Thyroid gland (tissue), 4 donors: ENCODE measurements at places on chromosomes 1 and 21. TPM values are rescaled to one million over a fixed set of nuclear protein-coding genes. Genes with fewer than 3 reads are reported as not detected.
A peak's percentile ranks its signal among the peaks of the same experiment; 100 is the strongest.

The ERVH48-1 gene
- total RNA-seq: 0.22 TPM

The FNBP1L gene
- 73.4 TPM for total RNA-seq

The GJA8 gene
- total RNA-seq: not detected

- H3K27me3 ChIP-seq: no peaks in the 10 kb centered on the region
- peaks cover 33% of the 10 kb centered on the region for H3K4me1 ChIP-seq
- H3K27ac ChIP-seq: peak overlapping the region; percentile 57
- peak; percentile 74 for DNase-seq
Observed at GRCh38 chr21:42537106-42537742, 23.6 kb downstream of the SLC37A1 start.

DNA sequence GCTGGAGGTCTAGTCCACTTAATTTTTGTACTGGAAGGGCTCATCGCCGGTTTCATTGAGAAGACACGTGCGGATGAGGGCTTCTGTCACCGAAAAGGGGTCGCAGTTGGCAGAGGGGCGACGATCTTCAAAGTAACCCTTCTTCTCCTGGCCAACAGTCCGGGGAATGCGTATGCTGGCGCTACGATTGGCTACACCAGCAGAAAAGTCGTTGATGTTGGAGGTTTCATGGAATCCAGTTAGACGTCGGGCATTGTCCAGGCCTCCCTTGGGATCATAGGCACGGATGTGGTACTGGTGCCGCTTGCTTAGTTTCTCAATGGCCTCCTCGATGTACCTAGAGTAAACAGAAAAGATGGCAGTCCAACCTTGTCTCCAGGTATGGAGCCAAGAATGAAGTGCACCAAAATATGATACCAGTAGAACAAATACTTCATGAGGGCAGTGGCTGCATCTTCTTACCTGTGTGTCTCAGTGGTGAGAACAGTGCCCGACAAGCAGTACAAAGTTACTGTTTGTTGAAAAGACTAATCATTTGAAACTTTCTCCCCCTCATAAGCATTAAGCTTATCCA is 7.1 kb downstream of the GLUL start:
- H3K27me3 ChIP-seq: no peaks in the 10 kb centered on the region
- H3K4me1 ChIP-seq: peaks cover 41% of the 10 kb centered on the region
- H3K36me3 ChIP-seq: peaks cover 76% of the 10 kb centered on the region

DNA sequence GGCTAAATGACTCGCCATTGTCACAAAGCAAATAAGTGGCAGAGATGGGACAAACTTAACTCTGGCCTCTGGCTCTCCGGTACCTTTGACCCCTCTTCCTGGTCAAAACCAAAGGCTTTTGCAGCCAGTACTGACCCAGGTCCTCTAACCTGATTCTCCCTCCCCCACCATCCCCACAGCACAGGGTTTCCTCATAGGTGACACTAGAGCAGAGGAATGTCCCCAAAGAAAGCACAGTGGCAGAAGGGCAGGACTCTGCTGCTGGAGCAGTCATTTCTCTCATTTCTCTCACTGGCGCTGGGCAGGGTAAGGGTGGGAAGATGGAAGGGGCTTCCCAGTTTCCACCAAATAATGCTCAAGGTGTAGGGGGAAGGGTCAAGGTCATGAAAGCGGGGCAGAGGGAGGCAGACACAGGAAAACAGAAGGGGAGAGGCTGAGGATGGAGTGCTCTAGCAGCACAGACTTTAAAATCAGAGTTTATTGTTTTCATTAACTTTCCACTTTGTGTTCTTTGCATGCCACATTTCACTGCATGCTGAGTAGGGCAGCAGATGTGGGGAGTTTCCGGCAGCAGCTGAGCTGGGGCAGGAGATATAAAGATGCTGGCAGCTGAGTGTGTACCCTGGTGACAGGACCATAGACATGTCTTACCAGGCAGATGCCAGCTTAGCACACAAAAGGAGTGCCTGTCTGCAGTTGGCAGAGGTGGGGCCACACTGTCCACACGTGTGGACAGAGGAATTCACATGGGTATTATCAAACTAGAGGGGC is 80.5 kb downstream of the FAM78B start:
- no peak overlapping the region for H3K4me3 ChIP-seq
- DNase-seq: no peak
- no peaks in the 10 kb centered on the region for H3K36me3 ChIP-seq

GRCh38 chr1:18151436-18152122 is 44.0 kb downstream of the IGSF21 start:
- DNase-seq: no peak
- H3K27me3 ChIP-seq: no peaks in the 10 kb centered on the region
- H3K36me3 ChIP-seq: no peaks in the 10 kb centered on the region
- H3K4me3 ChIP-seq: no peak overlapping the region
- H3K27ac ChIP-seq: no peak overlapping the region
- H3K4me1 ChIP-seq: peaks cover 5% of the 10 kb centered on the region

DNA sequence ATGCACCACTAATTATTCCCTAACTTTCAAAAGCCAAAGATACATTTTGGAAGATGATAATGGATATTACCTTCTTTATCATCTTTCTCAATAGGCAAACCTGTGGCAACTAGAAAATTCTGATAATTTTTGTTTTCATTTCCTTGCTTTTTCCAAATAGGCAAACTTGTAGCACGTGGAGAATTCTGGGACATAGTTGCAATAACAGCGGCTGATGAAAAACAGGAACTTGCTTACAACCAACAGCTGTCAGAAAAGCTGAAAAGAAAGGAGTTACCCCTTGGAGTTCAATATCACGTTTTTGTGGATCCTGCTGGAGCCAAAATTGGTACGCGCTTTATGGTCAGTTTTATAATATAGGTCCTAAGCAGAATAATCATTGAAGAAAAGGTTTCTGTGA is 1.5 kb downstream of the FPGT start:
- H3K27me3 ChIP-seq: no peaks in the 10 kb centered on the region
- DNase-seq: no peak
- peaks cover 5% of the 10 kb centered on the region for H3K36me3 ChIP-seq
- no peak overlapping the region for H3K27ac ChIP-seq
- no peak overlapping the region for H3K4me3 ChIP-seq

- peak overlapping the region; percentile 65 for H3K4me3 ChIP-seq
- H3K36me3 ChIP-seq: no peaks in the 10 kb centered on the region
- DNase-seq: peak; percentile 84
- peak overlapping the region; percentile 63 for H3K27ac ChIP-seq
- H3K4me1 ChIP-seq: peaks cover 8% of the 10 kb centered on the region
Observed at GRCh38 chr1:116418091-116418830, 45.2 kb downstream of the ATP1A1 start.

GRCh38 chr1:43970911-43971310 is 1.1 kb downstream of the DPH2 start:
- H3K27me3 ChIP-seq: no peaks in the 10 kb centered on the region
- H3K4me3 ChIP-seq: no peak overlapping the region
- H3K4me1 ChIP-seq: peaks cover 18% of the 10 kb centered on the region
- no peak overlapping the region for H3K27ac ChIP-seq
- no peak for DNase-seq
- H3K36me3 ChIP-seq: no peaks in the 10 kb centered on the region

GRCh38 chr1:59110271-59110670 is 186.6 kb upstream of the FGGY start:
- no peak for DNase-seq
- H3K4me1 ChIP-seq: no peaks in the 10 kb centered on the region
- no peak overlapping the region for H3K4me3 ChIP-seq
- H3K27ac ChIP-seq: no peak overlapping the region

- no peak overlapping the region for H3K27ac ChIP-seq
- no peaks in the 10 kb centered on the region for H3K27me3 ChIP-seq
- no peak for DNase-seq
- no peaks in the 10 kb centered on the region for H3K36me3 ChIP-seq
- peaks cover 4% of the 10 kb centered on the region for H3K4me1 ChIP-seq
Observed at GRCh38 chr1:234484991-234485739, 6.2 kb upstream of the TARBP1 start.

DNA sequence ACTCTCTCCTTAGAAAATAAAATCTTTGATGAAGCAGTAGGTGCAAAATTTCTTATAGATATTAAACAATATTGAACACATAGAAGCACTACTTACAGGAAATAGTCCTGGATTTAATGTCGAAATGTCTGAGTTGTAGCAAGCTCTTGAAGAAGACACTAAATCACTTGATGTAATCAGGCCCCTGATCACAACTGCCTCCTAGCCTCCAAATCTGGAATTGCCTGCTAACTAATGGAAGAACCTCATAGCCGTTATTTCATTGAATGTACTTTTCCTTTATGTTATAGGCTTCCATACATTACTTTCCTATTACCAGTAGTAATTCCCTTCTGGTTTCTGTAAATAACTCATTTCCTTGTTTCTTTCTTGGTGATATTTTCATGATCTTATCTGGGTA is 675.7 kb upstream of the CHRM3 start:
- H3K36me3 ChIP-seq: no peaks in the 10 kb centered on the region
- H3K4me3 ChIP-seq: no peak overlapping the region
- H3K27ac ChIP-seq: no peak overlapping the region
- DNase-seq: no peak
- no peaks in the 10 kb centered on the region for H3K4me1 ChIP-seq

GRCh38 chr1:26986658-26987057 is 6.8 kb upstream of the TRNP1 start:
- H3K36me3 ChIP-seq: no peaks in the 10 kb centered on the region
- no peak for DNase-seq
- H3K27ac ChIP-seq: no peak overlapping the region
- no peaks in the 10 kb centered on the region for H3K4me1 ChIP-seq

GRCh38 chr1:201876148-201876818 is 12.4 kb upstream of the SHISA4 start:
- DNase-seq: no peak
- H3K4me1 ChIP-seq: peaks cover 3% of the 10 kb centered on the region
- H3K36me3 ChIP-seq: peaks cover 31% of the 10 kb centered on the region
- no peak overlapping the region for H3K4me3 ChIP-seq
- no peaks in the 10 kb centered on the region for H3K27me3 ChIP-seq

DNA sequence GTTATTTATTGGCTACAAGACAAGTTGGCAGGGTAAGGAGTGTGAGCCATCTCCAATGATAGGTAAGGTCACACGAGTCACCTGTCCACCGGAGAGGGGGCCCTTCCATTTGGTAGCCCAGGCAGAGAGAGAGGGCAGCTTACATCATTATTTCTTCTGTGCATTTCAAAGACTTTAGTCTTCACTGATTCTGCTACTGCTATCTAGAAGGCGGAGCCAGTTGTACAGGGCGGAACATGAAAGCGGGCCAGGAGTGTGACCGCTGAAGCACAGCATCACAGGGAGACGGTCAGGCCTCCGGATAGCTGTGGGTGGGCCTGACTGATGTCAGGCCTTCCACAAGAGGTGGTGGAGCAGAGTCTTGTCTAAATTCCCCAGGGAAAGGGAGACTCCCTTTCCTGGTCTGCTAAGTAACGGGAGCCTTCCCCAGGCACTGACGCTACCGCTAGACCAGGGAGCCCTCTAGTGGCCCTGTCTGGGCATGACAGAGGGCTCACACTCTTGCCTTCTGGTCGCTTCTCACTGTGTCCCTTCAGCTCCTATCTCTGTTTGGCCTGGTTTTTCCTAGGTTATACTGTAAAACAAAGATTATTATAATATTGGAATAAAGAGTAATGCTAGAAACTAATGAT is 36.7 kb downstream of the ZNF695 start:
- H3K27me3 ChIP-seq: no peaks in the 10 kb centered on the region
- no peaks in the 10 kb centered on the region for H3K4me1 ChIP-seq
- no peak overlapping the region for H3K4me3 ChIP-seq
- no peaks in the 10 kb centered on the region for H3K36me3 ChIP-seq
- DNase-seq: peak; percentile 60
- H3K27ac ChIP-seq: no peak overlapping the region

GRCh38 chr1:1858382-1859086 is 32.4 kb downstream of the GNB1 start:
- H3K4me1 ChIP-seq: peaks cover 64% of the 10 kb centered on the region
- H3K27me3 ChIP-seq: no peaks in the 10 kb centered on the region
- H3K27ac ChIP-seq: peak overlapping the region; percentile 65
- DNase-seq: peak; percentile 49

DNA sequence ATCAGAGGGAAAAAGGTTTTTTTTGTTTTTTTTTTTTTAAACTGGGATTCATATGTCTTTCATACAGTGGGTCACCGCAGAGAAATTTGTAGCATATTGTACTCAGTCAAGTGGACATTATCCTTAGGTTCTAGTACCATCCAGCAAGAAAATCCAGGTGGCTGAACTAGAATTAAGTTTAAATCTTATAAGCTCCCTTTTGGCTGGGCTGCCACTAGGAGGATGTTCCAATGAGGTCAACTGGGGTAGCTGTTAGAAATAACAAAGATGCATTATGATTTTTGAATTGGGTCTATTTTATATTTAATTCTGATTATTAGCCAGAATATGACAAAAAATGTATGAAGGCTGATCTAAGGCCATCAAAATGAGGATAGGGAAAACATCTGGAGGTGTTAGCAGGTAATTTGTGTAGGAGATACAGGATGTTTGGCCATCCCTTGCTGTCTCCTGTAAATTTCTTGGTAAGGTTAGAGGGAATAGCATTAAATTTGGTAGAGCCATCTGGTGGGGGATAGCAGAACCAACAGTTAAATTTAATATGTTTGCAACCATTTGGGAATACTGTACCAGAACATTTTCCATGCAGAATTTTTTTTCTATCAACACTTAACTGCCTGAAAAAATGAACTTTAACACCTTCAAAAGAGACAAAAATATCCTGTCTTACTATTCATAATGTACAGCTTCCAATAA is 568.5 kb upstream of the B3GALT2 start:
- no peak overlapping the region for H3K27ac ChIP-seq
- no peaks in the 10 kb centered on the region for H3K36me3 ChIP-seq
- no peak overlapping the region for H3K4me3 ChIP-seq
- H3K27me3 ChIP-seq: no peaks in the 10 kb centered on the region
- DNase-seq: no peak

DNA sequence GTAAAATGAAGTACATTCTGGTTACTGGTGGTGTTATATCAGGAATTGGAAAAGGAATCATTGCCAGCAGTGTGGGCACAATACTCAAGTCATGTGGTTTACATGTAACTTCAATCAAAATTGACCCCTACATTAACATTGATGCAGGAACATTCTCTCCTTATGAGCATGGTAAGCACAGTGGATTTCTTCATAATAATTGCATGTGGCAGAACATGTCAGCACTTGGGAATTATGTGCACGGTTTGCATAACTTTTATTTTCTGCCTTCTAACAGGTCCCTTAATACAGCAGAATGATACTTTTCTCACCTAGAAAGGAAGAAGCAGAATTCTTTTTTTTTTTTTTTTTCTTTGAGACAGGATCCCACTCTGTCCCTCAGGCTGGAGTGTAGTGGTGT is 3.8 kb downstream of the CTPS1 start:
- no peaks in the 10 kb centered on the region for H3K36me3 ChIP-seq
- peak overlapping the region; percentile 64 for H3K27ac ChIP-seq
- peaks cover 71% of the 10 kb centered on the region for H3K4me1 ChIP-seq

- H3K4me1 ChIP-seq: peaks cover 6% of the 10 kb centered on the region
- H3K27ac ChIP-seq: no peak overlapping the region
- no peaks in the 10 kb centered on the region for H3K27me3 ChIP-seq
- DNase-seq: peak; percentile 8
Observed at GRCh38 chr1:154350383-154350782, 25.1 kb downstream of the ATP8B2 start.
